ENCODE measurements at places on chromosomes 16 and 17.

- DNase-seq, result peak; percentile 67
Observed at GRCh38 chr16:78127130-78127529, 27.7 kb downstream of the WWOX start.

DNA sequence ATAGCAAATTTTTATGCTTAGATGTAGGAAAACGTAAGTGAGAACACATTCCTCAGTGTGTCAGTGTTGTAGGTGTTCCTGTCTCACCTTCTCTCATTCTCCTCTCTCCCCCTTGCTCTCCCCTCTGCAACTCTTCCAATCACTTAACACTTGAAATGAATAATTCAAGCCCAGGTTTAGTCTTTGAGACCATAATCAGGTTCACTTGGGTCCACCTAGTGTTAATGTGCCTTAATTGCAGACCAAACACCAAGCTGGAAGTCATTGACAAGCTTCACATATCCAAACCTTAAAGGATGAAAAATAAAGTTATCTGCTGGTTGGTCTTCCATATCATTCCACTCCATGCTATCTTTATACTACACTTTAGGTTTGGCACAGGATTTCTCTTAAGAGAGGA is 37.0 kb downstream of the STXBP4 start:
- DNase-seq, result peak; percentile 43

- DNase-seq, result no peak
Observed at GRCh38 chr17:10871914-10872313, 34.0 kb upstream of the PIRT start.

- DNase-seq, result peak; percentile 19
Observed at GRCh38 chr16:57092786-57093411, 516 bp downstream of the CPNE2 start.

- DNase-seq, result no peak
Observed at GRCh38 chr16:27907457-27907972, 156.0 kb downstream of the GSG1L start.

DNA sequence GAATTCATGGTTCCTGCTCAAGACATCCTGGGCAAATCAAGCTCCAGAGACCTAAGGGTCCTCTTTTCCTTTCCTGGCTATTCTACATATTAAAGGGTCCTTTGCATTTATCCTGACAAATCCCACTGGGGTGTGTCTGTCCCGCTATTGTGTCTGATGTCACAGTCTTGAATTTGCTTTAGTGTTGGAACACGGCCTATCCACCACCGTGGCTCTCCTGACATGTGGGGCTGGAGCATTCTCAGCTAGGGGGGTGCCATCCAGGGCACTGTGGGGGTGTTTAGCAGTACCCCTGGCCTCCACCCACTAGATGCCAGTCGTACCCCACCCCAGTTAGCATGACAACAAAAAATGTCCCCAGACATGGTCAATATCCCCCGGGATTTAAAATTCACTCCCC is 92.9 kb downstream of the IRF8 start:
- no peak for DNase-seq

DNA sequence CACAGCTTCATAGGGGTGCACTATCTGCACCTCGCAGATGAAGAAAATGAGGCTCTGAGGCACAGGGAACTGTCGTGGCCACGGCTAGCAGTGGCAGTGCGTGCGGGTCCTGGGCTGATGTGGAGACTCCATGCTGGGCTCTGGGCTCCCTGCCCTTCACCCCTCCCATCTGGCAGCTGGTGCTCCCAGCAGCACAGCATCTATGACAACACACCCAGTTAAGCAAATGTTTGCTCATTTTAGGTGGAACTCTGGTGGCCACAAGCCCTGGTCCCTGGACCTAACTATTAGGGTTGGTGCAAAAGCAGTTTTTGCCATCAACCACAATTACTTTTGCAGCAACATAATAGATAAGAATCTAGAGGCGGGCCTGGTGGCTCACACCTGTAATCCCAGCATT is 30.9 kb downstream of the IFT140 start:
- DNase-seq, result no peak

Measured in cardiac fibroblast (primary cell).